ENCODE measurements at places on chromosomes 7 and 10. TPM values are rescaled to one million over a fixed set of nuclear protein-coding genes. Genes with fewer than 3 reads are reported as not detected.

GRCh38 chr10:24114556-24114955, 94.4 kb upstream of the KIAA1217 start:
- no peak for DNase-seq
- H3K27me3 ChIP-seq: no peaks in the 10 kb centered on the region
- no peaks in the 10 kb centered on the region for H3K4me1 ChIP-seq
- no peak overlapping the region for H3K4me3 ChIP-seq
- H3K27ac ChIP-seq: no peak overlapping the region
- no peaks in the 10 kb centered on the region for H3K36me3 ChIP-seq

GRCh38 chr10:123515661-123516060, 150.5 kb upstream of the GPR26 start:
- H3K4me1 ChIP-seq: no peaks in the 10 kb centered on the region
- DNase-seq: no peak
- no peaks in the 10 kb centered on the region for H3K27me3 ChIP-seq
- no peak overlapping the region for H3K27ac ChIP-seq
- no peaks in the 10 kb centered on the region for H3K36me3 ChIP-seq
- H3K4me3 ChIP-seq: no peak overlapping the region

GRCh38 chr7:44959433-44959951, 19.3 kb downstream of the MYO1G start:
- no peak overlapping the region for H3K4me3 ChIP-seq
- peak; percentile 83 for DNase-seq
- peaks cover 27% of the 10 kb centered on the region for H3K4me1 ChIP-seq
- peak overlapping the region; percentile 81 for H3K27ac ChIP-seq
- peaks cover 15% of the 10 kb centered on the region for H3K36me3 ChIP-seq
- H3K27me3 ChIP-seq: no peaks in the 10 kb centered on the region

- no peaks in the 10 kb centered on the region for H3K36me3 ChIP-seq
- peaks cover 2% of the 10 kb centered on the region for H3K4me1 ChIP-seq
- no peak for DNase-seq
Measured at GRCh38 chr10:97771913-97772823, at the start of gene SFRP5. TSS of gene SFRP5 (minus strand) at chr10:97771999. CDS start at chr10:97771833, 166 bp downstream.

- no peak overlapping the region for H3K4me3 ChIP-seq
- peak; percentile 84 for DNase-seq
- H3K4me1 ChIP-seq: peaks cover 12% of the 10 kb centered on the region
- H3K27ac ChIP-seq: no peak overlapping the region
- H3K27me3 ChIP-seq: no peaks in the 10 kb centered on the region
Measured at GRCh38 chr7:138875794-138876193, 77.8 kb upstream of the ATP6V0A4 start.

DNA sequence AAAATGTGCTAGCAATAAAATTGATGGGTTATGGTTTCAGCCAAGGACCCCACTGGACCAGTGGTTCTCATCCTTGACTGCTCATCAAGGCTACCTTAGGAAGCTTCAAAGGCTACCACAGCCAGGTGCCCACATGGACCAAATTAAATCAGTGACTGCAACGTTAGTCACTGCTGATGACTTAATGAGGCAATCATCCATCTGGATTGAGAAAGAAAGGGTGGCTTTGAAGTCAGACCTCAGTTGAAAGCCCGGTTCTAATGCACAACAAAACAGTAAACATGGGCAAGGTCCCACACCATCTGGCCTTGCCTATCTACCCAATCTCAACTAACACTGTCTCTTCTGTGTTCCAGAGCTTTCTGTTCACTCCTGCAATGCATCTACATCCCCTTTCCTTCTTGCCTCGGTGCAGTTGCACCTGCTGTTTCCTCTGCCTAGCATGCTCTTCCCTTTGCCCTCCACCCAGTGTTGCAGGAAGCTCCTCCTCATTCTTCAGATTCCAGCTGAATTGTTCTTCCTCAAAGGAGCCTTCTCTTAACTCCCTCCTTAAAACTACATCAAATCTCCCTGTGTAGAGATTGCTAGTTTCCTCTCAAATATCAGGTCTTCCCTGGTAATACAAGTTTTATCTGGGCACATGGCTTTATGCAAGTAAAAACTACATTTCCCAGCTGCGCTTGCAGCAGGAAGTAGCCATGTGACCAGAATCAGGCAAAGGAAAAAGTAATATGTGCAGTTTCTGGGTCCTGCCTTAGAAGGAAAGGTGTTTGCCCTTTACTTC, 10.3 kb upstream of the KCNK18 start:
- no peaks in the 10 kb centered on the region for H3K36me3 ChIP-seq
- H3K4me3 ChIP-seq: no peak overlapping the region

DNA sequence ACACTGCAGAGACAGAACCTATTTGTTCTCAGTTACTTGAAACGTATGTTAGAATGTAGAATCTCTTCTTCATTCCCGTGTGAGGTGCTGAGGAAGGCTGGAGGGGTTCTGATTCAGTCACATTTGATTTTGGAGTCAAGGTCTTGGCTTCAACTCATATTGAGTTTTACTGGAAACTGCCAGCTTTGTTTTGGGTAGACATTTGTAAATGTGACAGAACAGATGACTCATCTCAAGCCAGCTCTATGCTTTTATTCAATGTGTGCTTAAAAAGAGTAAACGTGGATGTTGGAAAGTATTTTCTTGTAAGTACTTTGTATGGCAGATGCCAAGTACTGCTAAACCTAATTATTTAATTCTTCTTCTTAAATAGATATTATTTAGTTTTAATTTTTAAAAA, 780.8 kb upstream of the C7orf33 start:
- H3K4me3 ChIP-seq: no peak overlapping the region
- H3K4me1 ChIP-seq: no peaks in the 10 kb centered on the region
- DNase-seq: no peak
- no peaks in the 10 kb centered on the region for H3K36me3 ChIP-seq
- no peaks in the 10 kb centered on the region for H3K27me3 ChIP-seq

Gene NPFFR1
- total RNA-seq: not detected

DNA sequence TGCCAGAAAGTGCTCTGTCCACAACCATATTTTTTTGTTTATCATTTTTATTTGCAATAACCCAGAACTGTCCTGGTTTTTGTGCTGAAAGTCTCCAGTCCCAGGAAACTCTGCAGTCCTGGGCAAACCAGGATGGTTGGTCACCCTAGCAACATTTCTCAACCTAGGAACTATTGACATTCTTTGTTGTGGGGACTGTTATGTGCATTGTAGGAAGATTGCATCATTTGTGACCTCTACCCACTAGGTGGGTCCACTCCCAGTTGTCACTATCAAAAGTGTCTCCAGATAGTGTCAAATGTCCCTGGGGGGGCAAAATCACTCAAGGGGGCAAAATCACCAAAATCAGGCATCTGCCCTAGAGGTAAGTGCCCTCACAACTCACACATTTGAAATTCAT, 14.0 kb upstream of the SRI start:
- no peaks in the 10 kb centered on the region for H3K4me1 ChIP-seq
- H3K4me3 ChIP-seq: no peak overlapping the region
- no peaks in the 10 kb centered on the region for H3K27me3 ChIP-seq
- no peak overlapping the region for H3K27ac ChIP-seq

Gene GRB10
- 24.4 TPM for total RNA-seq

DNA sequence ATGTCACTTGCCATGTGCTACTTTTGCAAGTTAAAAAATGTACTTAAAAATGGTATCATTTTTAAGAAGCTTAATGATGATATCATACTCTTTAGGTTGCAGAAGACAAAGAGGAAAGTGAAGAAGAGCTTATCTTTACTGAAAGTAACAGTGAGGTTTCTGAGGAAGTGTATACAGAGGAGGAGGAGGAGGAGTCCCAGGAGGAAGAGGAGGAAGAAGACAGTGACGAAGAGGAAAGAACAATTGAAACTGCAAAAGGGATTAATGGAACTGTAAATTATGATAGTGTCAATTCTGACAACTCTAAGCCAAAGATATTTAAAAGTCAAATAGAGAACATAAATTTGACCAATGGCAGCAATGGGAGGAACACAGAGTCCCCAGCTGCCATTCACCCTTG, 6.1 kb downstream of the LMOD2 start:
- no peak for DNase-seq
- no peaks in the 10 kb centered on the region for H3K36me3 ChIP-seq
- H3K4me3 ChIP-seq: no peak overlapping the region
- H3K4me1 ChIP-seq: no peaks in the 10 kb centered on the region

GRCh38 chr7:32588657-32589056, 93.4 kb downstream of the AVL9 start:
- no peak overlapping the region for H3K4me3 ChIP-seq
- DNase-seq: no peak
- H3K4me1 ChIP-seq: no peaks in the 10 kb centered on the region

Gene TMEM130
- total RNA-seq: not detected

Gene SPDYE9
- not detected for total RNA-seq

GRCh38 chr7:28376634-28377033, 35.7 kb upstream of the CREB5 start:
- H3K27ac ChIP-seq: no peak overlapping the region
- H3K36me3 ChIP-seq: no peaks in the 10 kb centered on the region
- no peaks in the 10 kb centered on the region for H3K4me1 ChIP-seq
- DNase-seq: no peak

GRCh38 chr7:79502151-79502550, 48.7 kb upstream of the MAGI2 start:
- H3K4me1 ChIP-seq: no peaks in the 10 kb centered on the region
- H3K27me3 ChIP-seq: no peaks in the 10 kb centered on the region
- no peak overlapping the region for H3K4me3 ChIP-seq
- no peak for DNase-seq

- no peak for DNase-seq
- no peaks in the 10 kb centered on the region for H3K27me3 ChIP-seq
- H3K4me3 ChIP-seq: no peak overlapping the region
- no peaks in the 10 kb centered on the region for H3K4me1 ChIP-seq
- no peaks in the 10 kb centered on the region for H3K36me3 ChIP-seq
- no peak overlapping the region for H3K27ac ChIP-seq
Measured at GRCh38 chr7:66697449-66698438, 42.8 kb upstream of the RABGEF1 start.

Gene OR6B1
- total RNA-seq: not detected

Gene AKR1C8
- 4.1 TPM for total RNA-seq

- no peaks in the 10 kb centered on the region for H3K27me3 ChIP-seq
- no peak overlapping the region for H3K4me3 ChIP-seq
- no peak for DNase-seq
- no peak overlapping the region for H3K27ac ChIP-seq
Measured at GRCh38 chr10:5645375-5645774, 21.0 kb downstream of the ASB13 start.

GRCh38 chr7:38318803-38319416, 45.5 kb upstream of the TARP start:
- no peak for DNase-seq
- peaks cover 65% of the 10 kb centered on the region for H3K4me1 ChIP-seq
- no peaks in the 10 kb centered on the region for H3K27me3 ChIP-seq
- peak overlapping the region; percentile 97 for H3K27ac ChIP-seq
- peak overlapping the region; percentile 69 for H3K4me3 ChIP-seq

DNA sequence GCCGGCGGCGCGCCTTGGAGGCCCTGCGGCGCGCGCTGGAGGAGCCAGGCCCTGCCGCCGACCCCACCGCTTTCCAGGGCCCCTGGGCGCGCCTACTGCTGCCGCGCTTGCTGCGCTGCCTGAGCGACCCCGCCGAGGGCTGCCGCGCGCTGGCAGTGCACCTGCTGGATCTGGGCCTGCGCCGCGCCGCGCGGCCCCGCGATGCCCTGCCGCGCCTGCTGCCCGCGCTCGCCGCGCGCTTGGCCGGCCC, 280 bp downstream of the DNAAF5 start:
- no peak for DNase-seq
- no peak overlapping the region for H3K4me3 ChIP-seq
- H3K36me3 ChIP-seq: no peaks in the 10 kb centered on the region
- no peaks in the 10 kb centered on the region for H3K27me3 ChIP-seq
- no peak overlapping the region for H3K27ac ChIP-seq

- H3K4me3 ChIP-seq: no peak overlapping the region
- no peak for DNase-seq
- no peak overlapping the region for H3K27ac ChIP-seq
Measured at GRCh38 chr7:151254316-151254715, 5.8 kb upstream of the SMARCD3 start.

- no peaks in the 10 kb centered on the region for H3K27me3 ChIP-seq
- no peak overlapping the region for H3K27ac ChIP-seq
- no peaks in the 10 kb centered on the region for H3K36me3 ChIP-seq
- H3K4me1 ChIP-seq: no peaks in the 10 kb centered on the region
- DNase-seq: no peak
- H3K4me3 ChIP-seq: no peak overlapping the region
Measured at GRCh38 chr10:60806921-60807320, 28.6 kb downstream of the CDK1 start.

DNA sequence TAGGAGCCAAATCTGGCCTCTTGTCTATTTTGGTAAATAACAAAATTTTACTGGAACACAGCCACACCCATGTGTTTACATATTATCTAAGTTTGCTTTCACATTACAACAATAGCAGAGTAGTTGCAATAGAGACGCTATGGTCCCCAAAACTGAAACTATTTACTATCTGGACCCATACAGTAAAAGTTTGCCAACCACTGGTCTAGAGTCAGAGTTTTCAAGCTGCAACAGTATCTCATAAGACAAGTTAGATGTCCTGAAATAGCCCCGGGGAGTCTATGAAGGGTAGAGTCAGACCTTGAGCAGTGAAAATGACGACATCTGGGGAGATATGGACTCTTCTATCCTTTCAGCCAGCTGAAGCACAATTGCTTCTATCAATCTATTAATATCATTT, 74.2 kb downstream of the CTNNA3 start:
- no peaks in the 10 kb centered on the region for H3K4me1 ChIP-seq
- H3K27ac ChIP-seq: no peak overlapping the region
- no peaks in the 10 kb centered on the region for H3K36me3 ChIP-seq
- H3K27me3 ChIP-seq: no peaks in the 10 kb centered on the region
- no peak for DNase-seq

Gene GJD4
- not detected for total RNA-seq

- no peak overlapping the region for H3K27ac ChIP-seq
- H3K36me3 ChIP-seq: no peaks in the 10 kb centered on the region
- H3K4me1 ChIP-seq: no peaks in the 10 kb centered on the region
- no peak for DNase-seq
Measured at GRCh38 chr10:93300288-93300917, 181.7 kb downstream of the MYOF start.

DNA sequence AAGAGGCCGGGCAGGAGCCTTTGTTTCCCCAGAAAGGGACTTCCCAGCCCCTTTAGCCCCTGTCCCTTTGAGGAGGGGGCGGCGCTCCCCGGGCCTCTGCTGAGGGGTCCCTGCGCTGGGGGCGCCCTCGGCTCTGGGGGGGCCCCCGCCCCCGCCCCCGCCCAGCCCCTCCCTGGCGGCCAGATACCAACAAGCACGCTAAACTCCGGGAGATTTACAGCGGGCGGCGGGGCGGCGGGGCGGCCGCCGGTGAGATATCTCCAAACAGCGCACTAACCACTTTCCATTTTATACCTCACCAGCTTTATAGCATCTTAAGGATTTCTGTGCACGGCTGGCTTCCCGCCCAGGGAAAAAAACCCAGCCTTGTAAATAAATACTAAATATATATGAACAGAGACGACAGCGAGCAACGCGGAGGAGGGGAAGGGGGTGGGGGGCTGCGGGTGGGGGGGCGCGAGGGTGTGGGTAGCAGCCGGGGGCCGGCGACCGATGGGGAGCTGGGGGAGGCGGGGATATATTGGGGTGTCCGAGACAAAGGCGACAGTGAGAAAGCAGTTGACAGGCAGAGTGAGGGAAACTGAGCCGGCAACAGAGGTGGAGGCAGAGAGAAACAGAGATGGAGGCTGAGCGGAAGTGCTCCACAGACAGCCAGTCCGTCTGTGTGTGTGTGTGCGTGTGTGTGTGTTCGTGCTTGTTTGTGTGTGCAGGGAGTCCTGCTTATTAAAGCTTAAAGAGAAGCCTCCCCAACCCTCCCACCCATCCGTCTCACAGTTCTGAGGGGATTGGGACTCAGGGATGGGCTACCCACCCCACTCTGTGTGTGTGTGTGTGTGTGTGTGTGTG, 85.8 kb downstream of the HIF1AN start:
- H3K4me1 ChIP-seq: no peaks in the 10 kb centered on the region
- peaks cover 7% of the 10 kb centered on the region for H3K27me3 ChIP-seq
- DNase-seq: peak; percentile 63
- no peaks in the 10 kb centered on the region for H3K36me3 ChIP-seq
- H3K4me3 ChIP-seq: no peak overlapping the region
- no peak overlapping the region for H3K27ac ChIP-seq
